GM12878 (cell line): ENCODE measurements at places on chromosomes 16 and 17.

GRCh38 chr17:41519501-41520224 lies 973 bp upstream of the KRT15 start:
- no peak for DNase-seq

- no peak for DNase-seq
Measured at GRCh38 chr17:43591001-43591400, 44.9 kb upstream of the ETV4 start.

- DNase-seq: no peak
Measured at GRCh38 chr17:73362697-73363096, 50.9 kb upstream of the CDC42EP4 start.

DNA sequence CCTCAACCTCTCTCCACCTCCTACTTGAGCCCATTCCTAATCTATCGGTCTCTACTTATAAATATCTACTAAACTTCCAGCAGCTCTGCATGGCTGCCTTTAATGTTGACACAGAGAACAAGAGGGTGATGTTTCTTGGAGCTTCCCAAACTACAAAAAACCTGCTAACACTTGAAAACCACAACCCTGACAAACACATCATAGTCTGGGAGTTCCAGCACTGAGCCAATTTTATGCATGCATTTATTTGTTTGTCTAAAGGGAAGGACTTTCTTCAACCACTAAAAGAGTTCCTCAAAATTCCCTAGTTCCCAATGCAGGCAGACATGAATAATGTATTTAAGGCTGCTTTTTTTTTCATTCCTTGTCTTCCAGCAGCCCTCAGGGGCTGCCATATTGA lies 331.8 kb upstream of the XYLT1 start:
- no peak for DNase-seq

DNA sequence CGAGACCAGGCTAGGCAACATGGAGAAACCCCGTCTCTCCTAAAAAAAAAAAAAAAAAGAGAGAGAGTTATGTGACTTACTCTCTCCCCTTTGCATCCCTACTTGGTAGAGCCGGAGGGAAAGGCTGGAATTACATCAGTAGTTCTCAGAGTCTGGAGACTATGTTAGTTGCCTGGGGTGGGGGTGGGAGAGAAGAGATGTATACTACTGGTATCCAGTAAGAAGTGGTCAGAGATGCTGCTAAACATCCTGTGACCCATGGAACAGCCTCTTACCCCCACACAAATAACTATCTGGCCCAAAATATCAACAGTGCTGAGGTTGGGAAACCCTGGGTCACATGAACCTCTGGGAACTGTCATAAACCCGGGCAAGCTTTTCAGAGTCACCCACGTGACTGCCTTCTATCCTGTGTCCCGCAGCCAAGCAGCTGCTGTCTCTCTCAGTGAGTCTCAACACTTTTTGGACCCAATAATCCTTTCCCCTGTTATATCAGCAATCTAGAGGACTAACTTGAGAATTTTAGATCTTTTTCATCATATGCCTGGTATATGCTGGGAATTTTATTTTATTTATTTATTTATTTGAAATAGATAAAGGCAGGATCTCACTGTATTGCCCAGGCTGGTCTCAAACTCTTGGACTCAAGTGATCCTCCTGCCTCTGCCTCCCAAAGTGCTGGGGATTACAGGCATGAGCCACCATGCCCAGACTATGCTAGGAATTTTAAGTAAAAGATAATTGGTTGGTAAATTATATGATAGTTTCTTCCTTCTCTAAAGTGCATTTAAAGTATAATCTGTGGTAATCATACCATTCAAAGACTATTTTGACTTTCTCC lies 8.7 kb downstream of the EIF1 start:
- no peak for DNase-seq

DNA sequence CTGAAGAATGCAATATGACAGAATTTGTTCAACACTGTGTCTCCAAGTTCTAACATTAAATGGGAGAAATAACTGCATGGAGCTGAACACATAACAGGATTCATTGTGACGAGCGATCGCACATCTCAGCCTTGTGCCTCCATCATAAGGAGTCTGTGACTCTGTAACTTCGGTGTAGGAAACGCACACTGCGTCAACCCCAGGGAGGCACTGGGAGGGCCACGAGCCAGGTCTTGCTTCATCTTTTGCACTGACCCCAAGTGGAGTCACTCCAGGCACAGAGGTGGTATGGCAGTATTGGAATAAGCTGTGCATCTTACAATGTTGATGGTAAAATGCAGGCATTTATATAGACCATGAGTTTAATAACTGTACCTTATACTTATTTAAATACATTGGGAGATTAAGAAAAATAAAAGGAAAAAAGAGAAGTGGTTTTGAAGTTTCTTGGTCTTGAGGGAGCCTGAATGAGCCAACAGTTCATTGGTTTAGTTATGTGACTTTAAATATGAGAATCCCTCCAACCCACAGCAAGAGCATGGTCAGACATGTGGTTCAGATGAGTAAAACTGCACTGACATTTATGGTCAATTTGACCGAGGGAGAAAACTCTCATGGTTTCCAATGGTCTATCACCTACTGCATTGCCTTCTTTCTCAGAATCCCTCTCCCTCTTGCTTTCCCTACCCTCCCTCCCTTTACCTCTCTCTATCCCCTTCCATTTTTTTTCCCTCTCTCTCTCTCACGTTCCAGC lies 5.7 kb upstream of the PMP22 start:
- DNase-seq: no peak
